Mesendoderm (in vitro differentiated cells): ENCODE measurements at places on chromosomes 2 and 18.

- DNase-seq: no peak
These were observed 21.4 kb upstream of the MTA3 start for GRCh38 chr2:42547014-42547413.

DNA sequence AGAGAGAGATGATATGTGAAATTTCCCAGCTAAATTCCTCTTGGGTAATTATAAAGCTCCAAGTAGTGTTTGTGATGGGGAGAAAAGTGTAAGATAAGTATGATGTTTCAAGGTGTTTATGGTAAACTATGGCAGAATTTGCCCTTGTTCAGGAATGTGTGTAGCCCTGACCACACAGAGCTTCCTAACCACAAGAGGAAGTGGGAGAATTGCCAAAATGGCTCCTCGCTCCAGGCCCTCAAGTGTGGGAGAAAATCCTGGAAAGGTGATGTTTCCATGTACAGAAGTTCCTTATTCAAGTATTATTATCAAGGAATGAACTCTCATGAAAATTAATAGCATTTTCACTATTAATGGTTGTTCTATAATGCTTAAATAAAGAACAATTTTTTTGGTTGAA, 878.3 kb downstream of the TDRD15 start:
- no peak for DNase-seq

GRCh38 chr2:1181893-1182292, 231.2 kb downstream of the SNTG2 start:
- DNase-seq: no peak

- no peak for DNase-seq
These were observed 105.2 kb downstream of the LYPD6B start for GRCh38 chr2:149143734-149144133.

- DNase-seq: peak; percentile 25
These were observed 19.4 kb upstream of the ACVR1 start for GRCh38 chr2:157895531-157895930.

- no peak for DNase-seq
These were observed 993.1 kb upstream of the TMEFF2 start for GRCh38 chr2:193187816-193188215.

GRCh38 chr2:48906633-48907032, 151.1 kb upstream of the LHCGR start:
- DNase-seq: no peak

DNA sequence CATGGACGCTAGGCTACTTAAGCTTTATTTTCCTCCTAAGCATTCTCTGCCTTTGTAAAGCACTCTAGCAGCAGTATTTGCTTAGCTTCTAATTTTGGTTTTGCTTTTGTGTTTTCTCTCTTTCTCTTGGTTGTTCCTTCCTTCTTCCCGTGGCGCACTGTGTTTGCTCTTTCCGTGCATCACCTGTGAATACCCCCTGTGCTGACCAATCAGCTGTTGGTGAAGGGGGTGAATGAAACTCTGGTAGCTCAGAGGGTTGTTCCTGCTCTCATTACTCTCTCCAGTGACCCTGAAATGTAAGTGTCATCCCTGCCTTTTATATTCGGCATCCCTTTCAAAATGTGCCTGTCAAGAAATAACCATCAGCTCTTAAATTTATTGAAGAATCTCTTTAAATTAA, 45.5 kb upstream of the TNFRSF11A start:
- no peak for DNase-seq

DNA sequence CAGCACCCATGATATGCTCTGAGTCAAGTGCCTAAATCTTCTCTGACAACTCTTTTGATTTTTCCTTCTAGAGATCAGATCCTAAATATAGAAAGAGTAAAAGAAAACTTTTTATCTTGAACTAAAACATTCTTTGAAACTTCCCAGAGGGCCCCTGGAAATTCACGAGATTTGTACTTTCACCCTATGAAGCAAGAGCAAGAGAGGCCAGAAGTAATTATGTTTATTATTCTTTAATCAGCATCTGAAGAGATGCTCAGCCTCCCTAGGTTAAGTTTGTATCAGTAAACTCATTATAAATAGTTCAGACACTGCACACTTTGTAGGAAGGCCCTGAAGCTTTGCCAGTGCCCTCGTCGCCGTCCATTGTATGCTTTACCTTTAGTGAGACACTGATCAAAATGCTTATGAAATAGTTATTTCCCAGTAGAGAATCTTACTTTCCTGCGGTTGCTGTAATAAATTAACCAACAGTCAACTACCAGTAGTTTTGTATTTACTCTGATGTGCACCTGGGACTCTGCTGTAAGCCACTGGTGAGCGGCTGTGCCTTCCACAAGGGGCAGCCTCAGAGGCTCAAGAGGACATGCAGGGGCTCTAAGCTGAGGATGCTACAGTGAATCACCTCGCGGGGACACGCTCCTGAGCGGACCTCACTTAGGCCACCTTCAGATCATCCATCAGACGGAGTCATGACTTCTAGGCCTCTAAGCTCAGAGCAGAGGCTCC, 71.9 kb downstream of the BIN1 start:
- no peak for DNase-seq

DNA sequence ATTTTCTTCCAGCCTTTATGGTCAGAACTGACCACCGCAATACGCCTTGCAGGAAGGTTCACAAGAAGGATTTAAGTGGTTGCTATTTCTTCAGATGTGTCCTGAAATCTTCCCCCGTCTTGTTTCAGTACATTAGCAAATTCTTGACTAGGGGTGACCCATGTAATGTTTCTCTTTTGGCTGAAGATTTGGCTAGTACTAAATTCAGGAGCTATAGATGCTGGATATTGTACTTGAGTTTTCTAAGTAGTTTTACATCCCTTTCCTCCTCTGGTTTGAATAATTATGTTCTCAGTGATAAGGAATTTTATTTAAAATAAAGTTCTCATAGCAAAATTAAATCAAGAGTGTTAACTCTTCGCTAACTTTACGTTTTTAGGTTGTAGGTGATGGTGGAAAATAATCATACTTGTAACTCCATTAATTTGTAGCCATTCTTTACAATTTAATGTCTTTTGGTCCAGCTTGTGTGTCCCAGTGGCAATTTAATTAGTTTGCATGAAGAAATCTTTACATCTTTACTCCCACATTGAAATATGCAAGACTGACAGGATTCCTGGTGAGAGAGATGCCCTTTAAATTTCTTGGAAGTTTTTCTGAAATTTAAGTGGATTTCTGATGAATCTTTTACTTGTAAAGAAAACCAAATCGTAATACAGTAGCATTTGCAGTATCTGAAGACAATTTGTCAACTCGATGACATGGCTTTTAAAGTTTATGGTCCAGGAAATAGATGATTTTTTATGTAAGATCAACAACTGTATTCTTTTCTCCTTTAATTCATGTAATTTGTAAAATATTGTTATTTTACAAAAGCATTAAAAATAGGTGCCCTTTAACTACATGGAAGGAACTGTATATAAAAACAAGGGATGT, 2.8 kb downstream of the PHLPP1 start:
- peak; percentile 30 for DNase-seq

DNA sequence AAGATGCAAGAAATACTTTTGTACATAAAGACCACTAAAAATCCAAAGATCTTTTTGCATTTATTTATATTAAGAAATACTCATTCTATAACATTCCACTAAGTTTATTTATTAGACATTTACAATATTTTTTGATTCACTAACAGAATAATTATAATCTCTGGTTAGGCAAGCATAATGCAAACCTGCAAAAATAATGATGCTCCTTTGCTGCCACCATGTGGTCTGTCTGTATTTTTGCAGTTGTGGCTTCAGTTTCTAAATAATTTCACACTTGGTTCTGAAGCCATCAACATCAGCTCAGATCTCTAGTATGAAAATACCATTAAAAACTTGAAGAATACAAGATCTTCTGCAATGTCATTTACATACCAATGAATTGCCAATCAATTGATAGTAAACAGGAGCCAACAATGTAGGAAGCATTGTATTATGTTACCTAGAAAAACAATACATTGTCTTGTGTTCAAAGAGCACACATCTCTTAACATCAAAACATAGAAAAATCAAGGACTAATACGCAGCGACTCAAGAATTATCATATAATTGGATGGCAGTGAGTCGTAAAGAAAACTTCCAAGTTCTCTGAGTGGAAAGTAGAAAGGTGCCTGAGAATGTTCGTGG, 28.8 kb upstream of the WDR75 start:
- peak; percentile 48 for DNase-seq

DNA sequence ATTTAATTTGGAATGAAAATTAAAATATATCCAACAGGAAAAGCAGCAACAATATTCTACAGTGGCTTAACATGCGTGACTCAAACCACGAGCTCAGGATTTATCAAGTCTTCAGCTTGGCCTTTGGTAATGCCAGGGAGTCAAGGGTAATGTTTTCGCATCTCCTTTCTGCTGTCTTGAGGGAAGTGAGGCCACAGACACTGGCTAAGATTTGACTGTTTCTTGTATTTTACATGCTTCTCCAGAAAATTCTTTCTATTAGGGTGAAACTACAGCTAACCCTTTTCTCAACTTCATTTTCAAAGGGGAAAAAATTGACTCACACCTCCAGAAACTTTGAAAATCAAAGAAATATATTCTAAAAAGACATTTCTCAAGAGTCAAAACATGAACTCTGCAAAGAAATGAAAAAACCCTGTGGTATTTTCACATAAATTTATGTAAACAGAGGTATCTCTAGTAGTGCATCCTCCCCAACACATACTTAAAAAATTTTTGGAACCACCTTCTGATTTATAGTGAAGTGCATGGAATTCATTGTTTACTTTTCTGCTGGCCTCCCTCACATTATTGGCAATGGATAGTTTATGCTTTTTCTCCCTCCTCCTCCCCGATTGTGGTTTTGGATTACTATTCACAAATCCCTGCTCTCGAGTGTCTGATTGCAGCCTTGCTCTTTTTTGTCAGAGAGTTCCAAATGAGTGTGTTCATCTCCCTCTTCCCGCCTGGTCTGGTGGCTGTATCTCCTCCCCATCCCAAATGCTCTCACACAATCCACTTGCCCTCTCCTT, 48.7 kb downstream of the DPP4 start:
- DNase-seq: no peak

- DNase-seq: no peak
These were observed 45.1 kb upstream of the TNP1 start for GRCh38 chr2:216904974-216905373.

DNA sequence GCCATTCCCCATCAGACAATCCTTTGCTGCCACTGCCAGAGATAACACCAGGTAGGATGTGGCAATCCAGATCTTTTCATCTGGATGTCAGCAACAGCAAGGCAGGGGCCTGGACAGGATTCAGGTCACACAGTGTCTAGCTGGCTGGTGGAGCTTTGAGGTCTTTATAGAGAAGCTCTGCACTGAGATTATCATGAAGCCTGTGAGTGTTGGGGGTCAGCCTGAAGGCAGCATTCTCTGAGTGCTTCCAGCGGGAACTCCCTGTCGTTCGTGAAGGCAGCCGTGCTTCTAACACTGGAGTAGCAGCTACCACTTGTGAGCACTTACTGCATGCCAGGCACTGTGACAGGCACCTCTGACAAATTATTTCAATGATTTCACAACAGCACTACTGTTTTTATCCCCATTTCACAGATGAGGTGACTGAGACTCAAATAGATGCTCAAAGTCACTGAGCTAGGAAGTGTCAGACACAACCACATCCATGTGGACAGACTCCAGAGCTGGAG, 85.7 kb downstream of the SEMA4F start:
- DNase-seq: no peak

- DNase-seq: no peak
These were observed 192.5 kb upstream of the FOSL2 start for GRCh38 chr2:28199995-28200679.

DNA sequence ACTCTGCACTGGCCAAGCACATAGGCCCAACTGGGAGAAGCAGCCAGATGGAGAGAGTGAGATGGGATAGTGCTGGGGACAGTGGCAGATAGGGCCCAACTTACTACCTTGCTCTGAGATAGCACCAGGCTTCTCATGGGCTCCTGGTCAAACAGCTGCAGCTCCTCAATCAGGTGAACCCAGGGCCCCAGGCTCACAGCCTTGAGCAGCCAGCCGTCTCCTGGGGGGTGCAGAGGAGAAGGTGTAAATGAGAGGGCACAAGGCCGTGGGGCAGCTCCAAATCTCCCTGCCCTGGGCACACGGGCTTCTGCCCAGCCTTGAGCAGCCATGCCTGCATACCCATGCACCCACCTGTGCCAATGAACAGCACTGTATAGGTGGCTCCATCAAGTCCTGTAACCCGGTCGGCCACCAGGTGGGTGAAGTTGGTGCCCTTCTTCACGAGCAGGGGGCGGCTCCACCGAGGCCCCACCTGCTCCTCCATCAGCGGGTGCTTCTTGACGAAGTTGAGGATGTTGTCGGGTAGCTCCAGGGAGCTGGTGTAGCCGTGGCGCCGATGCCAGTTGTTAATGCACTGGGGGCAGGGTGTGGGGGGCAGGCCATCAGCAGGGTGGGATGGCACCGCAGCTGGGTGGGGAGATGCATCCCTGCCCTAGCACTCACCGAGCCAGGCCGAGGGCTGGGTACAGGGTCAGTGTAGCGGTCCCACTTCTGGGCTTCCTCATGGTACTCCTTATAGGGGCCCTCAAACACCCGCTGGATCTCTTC, 5.9 kb upstream of the ANKRD39 start:
- DNase-seq: no peak

DNA sequence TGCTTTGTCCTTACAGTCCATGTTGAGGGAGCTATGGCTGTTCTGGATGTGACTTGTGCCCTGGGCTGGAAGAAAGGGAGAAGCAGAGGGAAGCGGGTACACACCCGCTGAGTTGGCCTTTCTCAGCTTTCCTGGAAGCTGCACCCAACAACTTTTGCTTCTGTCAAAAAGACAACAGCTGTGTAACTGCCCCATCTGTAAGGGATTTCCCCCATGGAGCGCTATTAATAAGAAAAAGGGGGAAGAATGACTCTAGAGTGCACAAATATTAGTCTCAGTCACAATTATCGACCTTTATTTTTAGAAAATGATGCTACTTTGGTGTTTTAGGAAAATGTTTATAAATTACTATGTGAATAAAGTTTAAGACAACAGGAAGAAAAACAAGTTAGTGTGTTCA, 368.3 kb downstream of the RAD51AP2 start:
- no peak for DNase-seq

GRCh38 chr2:65790676-65790935, 358.2 kb upstream of the SPRED2 start:
- peak; percentile 21 for DNase-seq

DNA sequence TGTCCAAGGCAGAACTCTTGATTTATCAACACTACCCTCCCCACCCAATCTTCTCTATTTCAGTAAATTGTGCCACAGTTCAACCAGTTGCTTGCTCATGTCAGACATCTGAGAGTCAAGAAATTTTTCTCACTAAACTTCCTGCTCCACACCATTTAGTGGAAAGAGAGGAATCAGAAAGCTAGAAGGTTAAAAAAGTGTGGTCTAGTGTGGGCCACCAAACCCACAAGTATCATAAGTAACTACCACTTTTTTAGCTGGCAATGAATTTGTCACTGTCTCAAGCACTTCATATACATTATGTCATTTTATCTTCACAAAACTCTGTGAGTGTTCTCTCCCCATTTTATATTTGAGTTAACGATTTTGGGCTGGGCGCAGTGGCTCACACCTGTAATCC, 16.6 kb upstream of the MSTN start:
- no peak for DNase-seq

GRCh38 chr2:97998431-97999005, 2.8 kb upstream of the TMEM131 start:
- DNase-seq: no peak

- DNase-seq: no peak
These were observed 18.7 kb upstream of the IHH start for GRCh38 chr2:219079417-219079816.

GRCh38 chr2:18883616-18884456, 294.5 kb upstream of the NT5C1B start:
- peak; percentile 17 for DNase-seq

GRCh38 chr2:123364243-123364896, 660.7 kb upstream of the CNTNAP5 start:
- no peak for DNase-seq
